Kidney epithelial cell (primary cell): ENCODE measurements at places on chromosomes 2 and 18.

DNA sequence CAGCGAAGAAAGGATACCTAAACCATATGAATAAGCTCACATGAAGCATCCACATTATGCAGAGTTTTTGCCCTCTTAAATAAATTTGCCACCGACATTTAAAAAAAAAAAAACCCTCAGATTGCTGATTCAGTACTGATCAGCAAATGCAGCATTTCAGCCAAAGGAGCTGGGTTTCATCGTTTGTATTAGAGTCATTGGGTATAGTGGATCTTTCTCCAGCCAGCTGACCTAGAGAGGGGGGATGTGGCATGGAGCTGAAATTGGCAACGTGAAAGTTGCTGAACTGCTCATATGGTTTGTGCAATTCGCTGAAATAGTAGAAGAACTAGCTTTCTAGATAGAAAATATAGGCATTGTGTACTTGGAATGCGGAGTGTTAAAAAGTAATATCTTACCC is 73.5 kb upstream of the ZNF397 start:
- DNase-seq: no peak

DNA sequence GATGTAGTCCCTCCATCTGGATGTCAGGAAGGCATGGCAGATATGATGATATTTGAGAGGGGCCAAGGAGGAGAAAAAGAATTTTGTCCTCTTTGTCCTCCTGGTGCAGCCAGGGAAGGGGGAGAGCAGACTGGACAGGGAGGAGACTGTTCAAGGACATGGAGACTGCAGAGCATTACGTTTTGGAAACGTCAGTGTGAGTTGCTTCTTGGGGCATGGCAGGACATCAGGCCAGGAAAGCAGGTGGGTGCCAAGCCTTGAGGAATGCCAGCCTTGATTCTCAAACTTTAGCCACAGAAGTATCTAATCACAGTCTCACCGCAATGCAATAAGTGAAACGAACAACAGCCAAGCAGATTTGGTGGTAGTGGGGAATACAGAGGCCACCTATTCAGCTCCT is 66.2 kb downstream of the BMP10 start:
- no peak for DNase-seq

DNA sequence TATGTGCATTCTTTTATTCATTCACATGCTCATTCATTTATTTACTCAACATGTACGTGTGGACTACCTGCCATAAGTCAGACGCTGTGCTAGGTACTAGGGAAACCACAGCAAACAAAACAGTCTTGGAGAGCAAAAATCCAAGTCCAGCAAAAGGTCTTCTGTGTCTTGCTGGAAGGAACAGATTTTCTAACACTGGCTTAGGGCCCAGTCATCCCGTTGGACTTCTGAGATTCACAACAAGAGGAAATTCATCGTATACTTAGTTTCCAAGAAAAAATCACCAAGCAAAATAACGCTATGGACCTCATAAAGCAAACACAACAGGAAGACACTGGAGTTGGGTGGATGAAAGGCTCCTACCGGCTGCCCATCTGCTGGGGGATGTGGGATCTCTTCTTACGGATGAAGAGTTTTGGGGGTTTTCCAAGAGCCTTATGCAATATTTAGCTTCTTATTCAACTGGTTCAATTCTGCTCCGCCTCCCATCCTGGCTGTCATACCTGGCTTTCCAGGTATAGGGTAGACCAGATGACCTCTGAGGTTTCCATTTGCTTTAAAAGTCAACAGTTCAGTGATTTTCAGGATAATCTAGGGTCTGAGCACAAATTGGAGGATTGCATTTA is 262.7 kb downstream of the HAUS1 start:
- no peak for DNase-seq

DNA sequence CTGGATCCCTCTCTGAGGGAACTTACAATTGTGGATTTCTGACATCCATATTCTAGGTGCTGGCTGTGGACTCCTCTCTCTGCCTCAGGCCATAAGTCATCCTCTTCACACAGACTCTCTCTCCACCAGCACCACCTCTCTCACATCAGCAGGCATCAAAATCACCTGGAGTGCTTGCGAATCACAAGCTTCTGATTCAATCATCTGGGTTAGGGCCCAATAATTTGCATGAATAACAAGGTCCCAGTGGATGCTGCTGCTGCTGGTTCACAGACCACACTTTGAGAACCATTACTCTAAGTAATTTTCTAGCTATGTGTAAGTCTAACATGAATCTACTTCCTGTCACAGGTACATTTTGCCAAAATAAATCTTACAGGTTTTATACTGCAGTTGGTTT is 214.9 kb downstream of the DSEL start:
- DNase-seq: no peak

- DNase-seq: no peak
These were observed 58.2 kb downstream of the ADI1 start for GRCh38 chr2:3460831-3461800.

DNA sequence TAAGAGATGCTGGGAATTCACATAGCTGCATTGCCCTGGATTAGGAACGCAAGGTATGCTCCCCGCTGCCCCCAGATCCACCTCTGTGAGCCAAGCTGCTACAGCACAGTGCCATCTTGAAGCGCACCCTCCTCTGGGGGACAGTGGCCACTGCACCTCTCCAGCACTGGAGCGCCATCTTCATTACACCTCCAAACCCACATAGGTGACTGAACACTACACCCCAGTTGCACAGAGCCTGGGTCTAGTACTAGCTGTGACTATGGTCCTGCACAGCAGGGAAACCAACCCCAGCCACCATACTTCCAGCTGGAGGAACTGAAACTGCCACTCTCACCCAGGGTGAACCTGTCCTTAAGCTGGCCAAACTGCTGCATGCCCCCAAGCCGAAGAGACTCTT is 84.6 kb downstream of the TMEM237 start:
- no peak for DNase-seq

GRCh38 chr2:191501561-191502168 is 176.3 kb upstream of the NABP1 start:
- DNase-seq: no peak
